Effector CD4-positive, alpha-beta T cell (primary cell): ENCODE measurements at places on chromosomes 7 and 10.

GRCh38 chr10:74067373-74068352 lies 69.7 kb downstream of the VCL start:
- no peak for DNase-seq

DNA sequence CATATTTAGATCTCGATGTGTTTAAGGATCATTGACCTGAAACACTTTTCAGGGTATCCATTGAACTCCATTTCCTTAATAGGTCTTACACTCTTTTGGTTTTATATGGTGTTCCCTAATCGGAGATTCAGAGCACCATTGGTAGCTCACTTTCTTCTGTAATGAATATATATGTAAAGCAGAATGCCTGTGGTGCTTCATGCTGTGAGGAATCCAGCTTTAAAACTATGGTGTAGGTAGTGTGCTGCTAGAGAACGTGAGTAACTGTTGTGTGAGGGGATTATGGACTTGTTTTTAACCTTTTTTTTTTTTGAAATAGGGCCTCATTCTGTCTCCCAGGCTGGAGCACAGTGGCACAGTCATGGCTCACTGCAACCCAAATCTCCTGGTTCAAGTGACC lies 376.9 kb upstream of the LRGUK start:
- no peak for DNase-seq

- no peak for DNase-seq
Measured at GRCh38 chr10:113162960-113163359, 212.9 kb downstream of the TCF7L2 start.

GRCh38 chr10:74344306-74344705 lies 193.3 kb downstream of the ADK start:
- no peak for DNase-seq

DNA sequence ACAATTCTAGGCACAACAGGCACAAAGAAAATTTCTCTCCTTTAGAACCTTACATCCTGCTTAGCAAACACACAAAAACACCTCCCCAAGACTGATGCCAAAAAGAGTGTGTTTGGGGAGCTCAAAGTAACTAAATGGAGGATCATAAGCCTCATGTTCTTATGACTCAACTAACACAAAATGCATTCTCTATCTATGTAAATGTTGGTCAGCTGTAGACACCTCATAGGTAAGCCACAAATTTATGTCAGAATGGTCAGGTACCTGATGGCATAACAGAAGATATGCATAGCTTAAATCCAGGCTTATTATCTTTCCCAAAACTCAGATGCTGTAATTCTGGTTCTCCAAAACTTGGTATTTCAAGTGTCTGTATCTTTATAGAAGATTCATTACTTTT lies 315.1 kb downstream of the C7orf25 start:
- DNase-seq: no peak

- DNase-seq: no peak
Measured at GRCh38 chr7:143048827-143049226, 3.3 kb upstream of the OR6V1 start.

- DNase-seq: no peak
Measured at GRCh38 chr7:2953588-2954407, 89.9 kb downstream of the CARD11 start.

DNA sequence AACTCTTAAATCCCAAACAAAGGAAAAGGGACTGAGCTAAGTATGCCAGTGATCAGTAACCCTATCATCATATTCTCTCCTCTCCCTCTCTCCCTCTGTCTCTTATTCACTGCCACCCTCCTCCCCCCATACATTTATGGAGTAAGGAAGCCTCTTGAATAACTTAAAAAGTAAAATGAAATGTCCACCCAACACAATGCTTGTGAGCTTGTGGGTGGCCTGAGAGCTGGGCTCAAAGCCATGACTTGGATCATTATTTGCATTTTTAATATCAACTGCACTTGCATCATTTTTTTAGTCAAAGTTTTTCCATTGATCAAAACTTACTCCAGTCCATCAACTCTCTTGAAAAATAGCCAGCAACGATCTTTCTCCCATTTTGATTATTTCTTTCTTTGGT lies 46.8 kb downstream of the FAM107B start:
- no peak for DNase-seq

- no peak for DNase-seq
Measured at GRCh38 chr7:77520261-77520660, 16.8 kb upstream of the PTPN12 start.

DNA sequence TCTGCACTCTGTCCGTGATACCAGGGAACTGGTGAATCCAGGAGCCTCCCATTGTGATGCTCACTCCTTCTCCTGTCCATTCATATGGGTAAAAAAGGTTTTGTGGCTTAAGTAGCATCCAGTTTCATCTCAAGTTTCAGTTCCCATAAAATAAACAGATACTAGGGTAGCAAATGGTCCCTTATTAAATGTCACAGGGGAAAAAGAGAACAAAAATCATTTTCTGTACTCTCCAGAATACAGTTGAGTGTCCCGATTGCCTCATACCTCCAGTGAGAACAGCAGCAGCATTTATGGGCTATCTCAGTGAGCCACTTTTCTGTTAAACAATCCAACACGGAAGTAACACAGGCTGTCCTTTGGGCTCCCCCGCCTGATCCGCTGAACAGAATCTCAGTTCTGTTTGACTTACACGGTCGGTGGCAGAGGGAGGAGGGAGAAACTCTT lies 179.6 kb downstream of the CELF2 start:
- no peak for DNase-seq

- DNase-seq: peak; percentile 11
Measured at GRCh38 chr10:85548034-85548433, 818.6 kb downstream of the GRID1 start.

GRCh38 chr7:140619176-140619575 lies 21.4 kb downstream of the DENND2A start:
- no peak for DNase-seq

DNA sequence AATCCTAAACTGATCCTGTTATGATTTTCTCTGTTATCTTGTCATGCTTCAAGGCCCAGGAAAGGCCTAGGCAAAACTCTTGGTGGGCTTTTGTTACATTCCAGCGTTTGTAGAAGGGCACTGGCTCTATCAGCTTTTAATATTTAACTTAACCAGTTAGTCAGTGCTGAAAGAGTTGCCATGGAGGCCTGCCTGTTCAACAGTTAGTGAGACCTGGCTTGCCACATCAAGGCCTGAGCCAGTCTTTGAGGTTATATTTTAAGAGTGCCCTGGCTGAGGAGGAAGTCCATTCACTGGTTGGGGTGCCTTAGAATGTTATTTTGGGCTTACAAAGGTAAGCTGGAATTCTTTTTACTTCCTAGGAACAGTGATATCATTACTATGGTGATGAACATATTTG lies 144.1 kb upstream of the NRG3 start:
- no peak for DNase-seq

- no peak for DNase-seq
Measured at GRCh38 chr10:78768876-78769275, 299.9 kb upstream of the ZMIZ1 start.

DNA sequence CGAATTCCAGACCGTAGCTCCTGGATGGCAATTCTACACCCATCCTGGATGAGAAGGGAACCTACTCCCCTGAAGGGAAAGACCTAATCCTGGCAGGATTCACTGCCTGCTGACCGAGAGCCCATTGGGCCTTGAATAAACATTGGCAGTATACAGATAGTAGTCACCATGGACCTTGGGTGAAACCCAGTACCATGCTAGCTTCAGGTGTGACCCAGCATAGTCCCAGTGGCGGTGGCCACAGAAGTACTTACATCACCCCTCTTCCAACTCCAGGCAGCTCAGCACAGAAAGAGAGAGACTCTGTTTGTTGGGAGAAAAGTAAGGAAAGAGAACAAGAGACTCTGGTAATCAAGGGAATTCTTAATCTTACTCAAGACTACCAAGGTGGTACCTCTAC lies 97.2 kb upstream of the SLC13A1 start:
- no peak for DNase-seq

DNA sequence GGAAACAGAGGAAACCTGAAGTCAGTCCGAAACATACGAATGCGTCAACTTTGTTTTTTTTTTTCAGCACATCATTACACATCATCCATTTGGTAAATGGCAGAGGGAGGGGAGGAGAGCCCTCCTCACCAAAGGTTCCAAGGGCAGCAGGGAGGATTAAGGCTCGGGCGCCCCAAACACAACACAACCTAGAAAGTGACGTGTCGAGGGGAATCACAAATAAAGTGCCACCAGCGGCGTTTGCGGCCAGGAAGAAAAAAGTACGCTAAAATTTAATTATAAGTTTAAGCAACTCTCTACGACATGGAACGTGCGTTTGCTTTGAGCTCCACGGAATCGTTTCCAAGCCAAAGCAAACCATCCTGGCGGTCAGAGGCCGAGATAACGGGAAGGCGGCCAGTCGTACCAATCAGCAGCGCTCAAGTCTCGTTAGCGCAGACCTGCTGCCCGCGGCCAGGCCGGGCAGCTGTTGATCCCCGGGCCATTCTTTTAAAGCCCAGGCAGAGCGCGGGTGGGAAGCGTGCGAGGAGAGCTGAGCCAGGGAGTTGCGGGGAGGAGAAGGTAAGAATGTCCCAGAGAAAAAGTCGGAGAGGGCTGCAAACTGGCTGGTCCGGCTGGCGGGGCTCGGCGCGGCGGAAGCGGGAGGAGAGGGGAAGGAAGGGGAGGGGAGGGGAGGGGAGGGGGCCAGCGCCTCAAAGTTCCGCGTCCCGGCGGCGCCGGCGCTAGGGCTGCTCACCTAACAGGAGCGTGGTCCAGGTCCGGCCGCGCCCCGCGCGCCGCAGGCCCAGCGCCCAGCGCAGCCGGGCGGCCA lies 719 bp downstream of the DPY19L1 start:
- peak; percentile 30 for DNase-seq

- no peak for DNase-seq
Measured at GRCh38 chr7:7439564-7439963, 96.1 kb downstream of the COL28A1 start.

- no peak for DNase-seq
Measured at GRCh38 chr7:142481548-142481947, 223.7 kb upstream of the PRSS58 start.

- DNase-seq: no peak
Measured at GRCh38 chr7:105296491-105296890, 92.2 kb downstream of the SRPK2 start.

DNA sequence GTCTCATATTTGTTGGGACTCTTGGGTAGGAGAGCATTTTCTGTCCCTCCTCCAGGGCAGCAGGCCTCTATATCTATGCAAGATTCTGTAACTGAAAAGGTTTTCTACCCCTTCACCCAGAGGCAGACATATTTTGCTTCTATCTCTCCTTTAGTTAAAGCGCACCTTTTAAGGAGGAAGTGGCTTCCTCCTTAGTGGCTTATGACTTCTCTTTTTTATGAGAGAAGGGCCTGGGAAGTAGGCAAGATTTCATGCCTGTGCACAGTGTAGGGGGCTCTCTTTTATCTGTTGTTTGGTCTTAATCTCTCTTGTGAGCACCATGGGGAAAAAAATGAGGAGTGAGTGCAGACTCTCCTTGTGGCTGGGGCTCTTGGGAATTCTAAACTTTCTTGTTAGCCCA lies 122.1 kb downstream of the LRMDA start:
- no peak for DNase-seq

GRCh38 chr7:34759477-34760125 lies 101.6 kb downstream of the NPSR1 start:
- DNase-seq: no peak

DNA sequence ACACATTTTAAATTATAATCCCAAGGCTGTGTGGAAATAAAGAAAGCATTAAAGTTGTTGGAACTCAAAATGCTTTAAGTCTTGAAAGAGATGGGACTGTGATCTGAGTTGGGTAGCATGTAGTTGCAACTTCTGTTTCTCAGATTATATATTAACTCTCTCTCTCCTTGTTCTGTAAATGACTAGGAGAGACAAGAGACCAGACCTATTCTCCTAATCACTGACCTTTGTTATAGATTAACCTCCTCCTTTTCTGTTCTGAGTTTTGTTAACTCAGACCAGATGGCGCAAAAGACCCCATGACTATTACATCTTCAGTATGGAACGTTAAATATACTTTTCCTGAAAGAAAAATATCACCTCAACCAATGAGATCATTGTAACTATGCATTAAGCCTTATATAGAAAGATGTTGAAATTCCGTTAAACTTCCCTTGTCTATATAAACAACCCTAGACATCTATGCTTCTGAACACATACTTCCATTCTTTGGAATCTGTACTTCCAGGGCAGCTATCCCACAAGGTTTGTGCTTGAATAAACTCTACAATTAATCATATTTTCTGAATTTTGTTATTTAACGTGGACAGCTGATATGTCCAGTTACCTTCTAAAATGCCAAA lies 143.5 kb upstream of the TRIM24 start:
- no peak for DNase-seq

DNA sequence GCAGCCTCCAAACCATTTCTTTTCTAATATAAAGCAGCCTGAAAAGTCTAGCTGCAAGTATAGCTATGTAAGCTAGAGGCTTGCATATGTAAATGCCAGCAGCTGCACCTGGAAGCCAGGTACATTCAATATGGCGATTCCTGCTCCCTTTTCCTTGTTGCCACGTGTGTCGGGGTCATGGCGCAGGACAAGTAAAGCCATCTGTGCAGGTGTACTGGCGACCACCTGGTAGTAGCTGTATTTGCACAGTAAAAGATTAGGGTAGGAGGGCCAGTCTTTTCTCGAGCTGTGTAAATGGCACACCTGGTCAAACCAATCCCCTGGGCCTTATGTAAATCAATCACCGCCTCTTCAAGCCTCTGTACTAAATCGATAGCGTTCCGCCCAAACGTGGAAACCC lies 484.5 kb downstream of the MAGI2 start:
- no peak for DNase-seq

GRCh38 chr7:332646-333392 lies 42.8 kb downstream of the FOXL3 start:
- DNase-seq: peak; percentile 89

GRCh38 chr7:97006816-97007582 lies 1.6 kb downstream of the DLX6 start:
- DNase-seq: no peak

DNA sequence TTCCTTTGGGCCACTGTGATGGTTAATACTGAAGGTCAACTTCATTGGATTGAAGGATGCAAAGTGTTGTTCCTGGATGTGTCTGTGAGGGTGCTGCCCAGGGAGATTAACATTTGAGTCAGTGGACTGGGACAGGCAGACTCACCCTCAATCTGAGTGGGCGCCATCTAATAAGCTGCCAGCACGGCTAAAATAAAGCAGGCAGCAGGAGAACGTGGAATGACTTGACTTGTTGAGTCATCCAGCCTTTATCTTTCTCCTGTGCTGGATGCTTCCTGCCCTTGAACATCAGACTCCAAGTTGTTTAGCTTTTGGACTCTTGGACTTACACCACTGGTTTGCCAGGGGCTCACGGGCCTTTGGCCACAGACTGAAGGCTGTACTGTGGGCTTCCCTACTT lies 1046.9 kb downstream of the TYW1 start:
- DNase-seq: no peak
